ENCODE measurements at places on chromosomes 11 and 22.

- DNase-seq = no peak
Measured at GRCh38 chr11:43936076-43936475, 6.4 kb upstream of the C11orf96 start.

GRCh38 chr11:100574894-100575769 lies 112.0 kb upstream of the ARHGAP42 start:
- DNase-seq = no peak

DNA sequence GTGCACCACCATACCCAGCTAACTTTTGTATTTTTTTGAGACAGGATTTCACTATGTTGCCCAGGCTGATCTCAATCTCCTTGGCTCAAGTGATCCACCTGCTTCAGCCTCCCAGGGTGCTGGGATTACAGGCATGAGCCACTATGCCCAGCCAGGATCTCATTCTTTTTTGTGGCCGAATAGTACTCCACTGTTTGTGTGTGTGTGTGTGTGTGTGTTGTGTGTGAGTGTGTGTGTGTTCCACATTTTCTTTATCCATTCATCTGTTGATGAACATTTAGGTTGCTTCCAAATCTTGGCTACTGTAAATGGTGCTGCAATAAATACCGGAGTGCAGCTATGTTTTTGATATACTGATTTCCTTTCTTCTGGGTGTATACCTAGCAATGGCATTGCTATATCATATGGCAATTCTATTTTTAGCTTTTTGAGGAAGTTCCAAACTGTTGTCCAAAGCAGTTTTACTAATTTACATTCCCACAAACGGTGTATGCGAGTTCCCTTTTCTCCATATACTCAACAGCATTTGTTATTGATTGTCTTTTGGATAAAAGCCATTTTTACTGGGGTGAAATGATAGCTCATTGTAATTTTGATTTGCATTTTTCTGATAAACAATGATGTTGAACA lies 105.4 kb downstream of the TTC28 start:
- no peak for DNase-seq

DNA sequence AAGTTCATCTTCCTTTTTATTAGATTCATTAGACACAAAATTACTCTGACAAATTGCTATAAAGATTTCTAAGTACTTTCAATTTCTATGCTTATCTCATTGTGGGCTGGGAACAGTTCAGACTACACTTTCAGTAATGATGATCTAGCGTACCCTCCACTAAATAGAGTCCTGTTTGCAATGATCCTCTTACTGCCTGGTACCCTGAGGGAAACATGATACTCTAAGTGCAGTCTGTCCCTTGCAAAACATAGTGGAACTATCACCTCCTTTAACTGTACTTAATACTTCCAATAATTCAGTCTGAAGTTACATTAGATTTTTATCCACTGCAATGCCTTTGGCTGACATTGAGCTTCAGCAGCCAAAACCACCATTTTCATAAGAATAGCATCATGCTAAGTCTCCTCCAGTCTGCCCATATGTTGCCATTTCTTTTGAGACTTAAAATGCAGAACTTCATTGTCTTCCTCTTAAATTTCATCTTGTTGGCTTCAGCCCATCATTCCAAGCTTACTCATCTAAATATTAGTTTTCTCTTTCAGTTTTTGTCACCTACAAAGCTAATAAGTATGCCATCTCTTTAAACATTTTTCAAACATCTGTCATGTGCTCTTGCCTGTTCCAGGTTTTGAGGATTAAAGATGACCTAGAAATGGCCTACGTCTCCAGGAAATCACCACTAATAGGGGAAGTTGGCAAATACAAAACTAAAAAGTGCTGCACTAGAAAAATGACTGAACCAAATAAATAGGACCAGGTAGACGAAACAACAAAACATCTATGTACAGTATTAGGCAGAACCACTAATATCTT lies 55.5 kb downstream of the PAK1 start:
- no peak for DNase-seq

DNA sequence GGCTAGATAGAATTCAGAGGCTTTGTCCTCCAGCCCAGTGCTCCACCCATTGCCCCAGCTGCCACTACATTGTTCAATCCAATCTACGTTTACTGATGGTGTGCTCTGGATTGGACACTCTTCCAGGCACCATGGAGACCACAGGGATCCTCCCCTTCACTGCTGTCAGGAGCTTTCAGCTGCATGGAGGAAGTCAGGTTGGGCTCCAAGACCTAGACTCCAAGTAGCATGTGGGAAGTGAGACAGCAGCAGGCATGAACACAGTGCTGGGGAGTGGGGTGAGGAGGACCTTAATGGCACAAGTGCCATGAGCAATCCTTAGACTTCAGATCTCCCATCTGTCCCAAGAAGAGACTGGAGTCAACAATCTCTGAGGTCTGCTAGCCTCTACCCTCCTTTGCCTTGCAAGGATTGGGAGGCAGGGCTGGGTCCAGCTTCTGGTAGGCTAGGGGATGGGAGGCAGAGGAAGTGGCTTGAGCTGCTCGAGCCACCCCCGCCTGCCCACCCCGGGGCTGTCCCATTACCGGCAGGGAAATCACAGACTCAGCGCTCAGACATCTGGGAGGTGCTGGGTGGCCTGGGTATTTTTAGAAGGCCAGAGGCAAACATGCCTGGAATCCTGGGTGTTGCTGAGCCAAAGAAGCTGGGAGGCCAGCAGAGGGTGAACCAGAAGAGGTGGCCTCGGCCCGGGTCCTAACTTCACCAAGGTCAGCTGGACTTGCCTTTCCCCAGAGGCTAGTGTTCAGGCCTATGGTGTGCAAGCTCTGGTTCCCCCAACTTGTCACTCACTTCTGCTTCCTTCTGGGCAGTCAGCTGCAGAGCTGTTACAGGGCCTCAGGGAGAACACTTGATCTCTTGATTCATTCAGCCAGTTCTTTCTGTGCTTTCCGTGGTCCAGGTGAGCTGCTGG lies 15.2 kb upstream of the FCHSD2 start:
- no peak for DNase-seq

GRCh38 chr22:33438273-33438672 lies 380.1 kb upstream of the SYN3 start:
- DNase-seq = no peak

DNA sequence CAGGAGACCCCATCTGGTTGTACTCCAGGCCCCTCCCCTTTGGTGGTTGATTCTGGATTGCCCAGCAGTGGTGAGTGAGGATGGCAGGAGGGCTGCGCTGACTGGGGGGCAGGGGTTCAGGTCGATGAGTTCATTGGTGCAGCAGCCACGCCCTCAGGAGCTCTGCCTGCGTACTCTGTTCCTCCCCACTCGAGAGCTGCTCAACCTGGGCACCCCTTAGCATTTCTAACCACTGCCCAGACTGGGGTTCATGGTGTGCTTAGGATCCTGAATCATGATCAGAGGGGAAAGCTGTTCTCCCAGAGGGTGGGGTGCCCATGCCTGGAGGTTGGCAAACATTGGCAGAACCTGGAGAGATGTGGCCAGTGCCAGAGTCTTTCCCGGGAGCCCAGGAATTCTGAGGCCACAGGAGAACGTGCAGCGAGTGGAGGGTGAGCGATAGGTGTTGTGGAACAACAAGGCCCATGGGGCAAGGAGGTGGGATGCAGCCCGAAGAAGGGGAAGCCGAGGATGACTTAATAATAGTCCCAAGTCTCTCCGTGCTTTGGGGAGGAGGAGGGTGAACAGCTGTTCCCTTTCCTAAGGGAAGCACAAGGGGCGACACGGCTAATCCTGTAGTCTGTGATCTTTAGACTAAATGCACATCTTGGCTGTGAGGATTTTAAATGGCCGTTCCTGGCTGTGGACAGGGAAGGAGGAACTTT lies 75.5 kb downstream of the SCN3B start:
- no peak for DNase-seq

DNA sequence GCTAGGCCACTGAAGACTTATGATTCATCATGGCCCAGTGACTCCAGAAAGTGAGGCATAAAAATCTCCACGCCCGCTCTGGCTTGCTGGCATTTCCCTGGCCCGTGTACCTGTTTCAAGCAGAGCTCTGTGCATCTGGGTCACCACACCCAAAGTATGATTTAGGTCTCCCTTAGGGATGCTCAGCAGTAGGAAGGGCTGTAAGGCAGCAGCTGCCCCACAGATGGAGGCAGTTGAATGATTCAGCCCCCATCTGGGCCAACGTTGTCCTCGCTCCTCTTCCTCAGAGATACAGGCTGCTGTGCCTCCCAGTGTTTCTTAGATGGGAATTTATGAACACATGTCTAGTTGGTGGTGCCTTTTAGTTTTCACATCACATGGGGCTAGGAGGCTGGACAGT lies 21.6 kb downstream of the GPR83 start:
- no peak for DNase-seq

DNA sequence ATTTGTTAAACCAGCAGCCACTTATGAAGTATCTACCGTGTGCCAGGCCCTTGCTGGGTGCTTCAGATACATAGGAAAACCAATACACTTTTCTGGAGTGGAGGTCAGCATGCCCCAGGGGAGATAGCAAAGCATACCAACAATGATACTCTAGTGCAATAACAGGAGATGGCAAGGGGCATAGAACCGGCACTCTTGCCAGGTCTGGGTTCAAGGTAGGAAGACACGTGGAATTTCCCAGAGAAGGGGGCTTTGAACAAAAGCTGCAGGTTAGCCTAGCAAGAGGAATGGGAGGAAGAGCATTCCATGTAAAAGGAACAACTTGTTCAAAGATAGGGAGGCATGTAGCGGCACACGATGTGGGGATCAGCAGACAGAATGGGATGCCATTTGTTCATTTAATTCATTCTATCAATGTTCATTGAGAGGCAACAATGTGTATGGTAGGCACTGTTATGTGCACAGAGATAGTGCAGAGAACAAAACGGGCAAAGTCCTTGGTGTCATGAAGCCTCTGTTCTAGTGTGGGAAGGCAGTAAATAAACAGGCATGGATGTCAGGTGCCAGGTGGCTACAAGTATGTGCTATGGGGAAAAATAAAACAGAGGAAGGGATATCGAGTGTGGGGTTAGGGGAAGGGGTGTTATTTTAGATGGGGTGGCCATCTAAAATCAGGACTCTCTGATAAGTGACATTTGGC lies 162.6 kb upstream of the E2F8 start:
- no peak for DNase-seq

- no peak for DNase-seq
Measured at GRCh38 chr11:10623797-10624761, 55.6 kb upstream of the LYVE1 start.

GRCh38 chr11:17544181-17544622 lies at the start of gene USH1C:
Gene USH1C, minus strand, starts transcription at chr11:17544416. Its CDS starts 109 bp downstream, at chr11:17544307.
- DNase-seq = no peak

- DNase-seq = no peak
Measured at GRCh38 chr11:65556470-65557279, 1.5 kb downstream of the LTBP3 start.

- no peak for DNase-seq
Measured at GRCh38 chr11:12529041-12529440, 145.2 kb upstream of the TEAD1 start.

- DNase-seq = no peak
Measured at GRCh38 chr11:91163619-91164451, 941.0 kb upstream of the CHORDC1 start.

DNA sequence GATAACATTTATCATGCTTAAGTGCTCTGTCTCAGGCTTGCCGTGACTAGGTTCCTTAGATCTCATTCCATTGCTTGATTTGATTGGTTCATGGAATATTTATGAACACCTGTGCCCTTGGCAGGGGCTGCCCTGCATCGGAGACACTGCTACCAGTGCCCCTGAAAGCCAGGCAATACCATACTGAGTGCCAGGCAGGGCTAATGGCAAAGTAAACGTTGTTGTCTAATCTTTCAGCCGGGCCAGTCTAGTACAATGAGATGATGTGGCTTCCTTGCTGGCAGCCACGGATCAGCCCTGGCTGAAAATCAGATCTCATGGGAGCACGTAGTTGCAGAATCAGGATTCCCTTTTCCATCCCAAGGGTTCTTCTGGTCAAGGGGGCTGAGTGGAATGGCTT lies 5.0 kb upstream of the PGA3 start:
- no peak for DNase-seq

- DNase-seq = no peak
Measured at GRCh38 chr22:49934160-49934890, 15.9 kb downstream of the CRELD2 start.

GRCh38 chr11:10385696-10386095 lies 69.4 kb upstream of the AMPD3 start:
- no peak for DNase-seq

- DNase-seq = no peak
Measured at GRCh38 chr22:24761888-24762675, 12.4 kb downstream of the PIWIL3 start.

- DNase-seq = no peak
Measured at GRCh38 chr11:9568161-9568853, 5.2 kb upstream of the WEE1 start.

DNA sequence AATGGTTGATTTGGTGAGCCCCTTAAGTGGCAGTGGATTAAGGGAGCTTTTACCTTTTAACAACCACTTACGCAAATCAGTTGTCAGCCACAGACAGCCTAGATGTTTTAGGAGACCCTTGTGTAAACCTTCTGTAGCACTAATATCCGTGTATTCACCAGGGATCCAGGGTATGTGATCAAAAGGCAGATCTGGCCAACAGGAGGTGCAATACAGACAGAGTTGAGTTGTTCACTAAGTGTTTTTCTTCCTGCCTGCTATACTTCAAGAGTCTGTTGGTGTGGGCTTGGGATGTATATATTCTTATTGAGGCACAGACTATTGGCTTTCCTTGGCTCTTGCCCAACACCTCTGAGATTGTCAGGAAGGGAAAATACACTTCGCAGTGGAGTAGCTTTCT lies 175.1 kb downstream of the FAT3 start:
- DNase-seq = no peak

GRCh38 chr22:34866081-34866480 lies 199.9 kb upstream of the ISX start:
- no peak for DNase-seq

GRCh38 chr11:73367482-73368024 lies 8.6 kb upstream of the RELT start:
- DNase-seq = no peak

DNA sequence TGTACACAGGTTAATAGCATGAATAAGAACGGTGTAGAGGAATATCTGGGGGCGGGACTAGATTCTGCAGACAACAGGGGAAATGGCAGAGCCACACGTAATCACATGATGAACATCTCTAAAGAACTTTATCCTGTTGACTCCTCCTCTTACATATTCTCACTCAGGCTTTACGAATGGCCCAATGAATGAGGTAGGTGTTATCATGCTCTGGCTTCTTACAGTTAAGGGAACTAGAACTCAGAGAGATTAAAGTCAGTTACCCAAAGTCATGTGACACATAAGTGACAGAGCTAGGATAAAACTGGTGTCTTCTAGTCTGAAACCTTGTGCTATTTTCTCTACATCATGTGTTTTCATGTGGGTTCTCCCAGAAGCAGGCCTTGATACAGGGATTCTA lies 49.0 kb upstream of the BMAL1 start:
- DNase-seq = no peak

- no peak for DNase-seq
Measured at GRCh38 chr11:61281581-61282250, 13.4 kb downstream of the VWCE start.

DNA sequence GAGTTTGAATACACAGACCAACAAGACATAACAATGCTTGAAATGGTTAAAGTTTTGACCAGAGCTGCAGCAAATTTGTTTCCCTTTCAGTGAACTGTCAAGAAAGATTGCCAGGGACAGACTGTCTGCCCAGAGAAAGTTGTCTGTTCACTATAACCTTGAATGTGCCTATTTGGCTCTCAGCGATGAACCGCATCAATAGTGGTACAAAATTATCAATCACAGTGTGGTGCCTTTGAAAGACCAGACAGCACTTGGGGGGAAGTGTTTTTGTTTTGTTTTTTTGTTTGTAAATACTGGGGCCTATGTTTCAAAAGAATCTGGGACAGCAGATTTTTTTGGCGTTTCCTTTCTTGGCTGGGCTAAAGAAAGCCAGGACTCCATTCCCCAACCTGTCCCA lies 123.1 kb downstream of the CD44 start:
- no peak for DNase-seq

GRCh38 chr11:90635151-90635550 lies 412.3 kb upstream of the CHORDC1 start:
- no peak for DNase-seq

Data from activated gamma-delta T cell treated with anti-CD3 and anti-CD28 coated beads, Interleukin-2, amount 50 U/mL, for 16 hours (primary cell).